Activated naive CD4-positive, alpha-beta T cell treated with Interleukin-2 at 50 U/mL for 16 hours (primary cell): ENCODE measurements at places on chromosomes 11 and 22.

DNA sequence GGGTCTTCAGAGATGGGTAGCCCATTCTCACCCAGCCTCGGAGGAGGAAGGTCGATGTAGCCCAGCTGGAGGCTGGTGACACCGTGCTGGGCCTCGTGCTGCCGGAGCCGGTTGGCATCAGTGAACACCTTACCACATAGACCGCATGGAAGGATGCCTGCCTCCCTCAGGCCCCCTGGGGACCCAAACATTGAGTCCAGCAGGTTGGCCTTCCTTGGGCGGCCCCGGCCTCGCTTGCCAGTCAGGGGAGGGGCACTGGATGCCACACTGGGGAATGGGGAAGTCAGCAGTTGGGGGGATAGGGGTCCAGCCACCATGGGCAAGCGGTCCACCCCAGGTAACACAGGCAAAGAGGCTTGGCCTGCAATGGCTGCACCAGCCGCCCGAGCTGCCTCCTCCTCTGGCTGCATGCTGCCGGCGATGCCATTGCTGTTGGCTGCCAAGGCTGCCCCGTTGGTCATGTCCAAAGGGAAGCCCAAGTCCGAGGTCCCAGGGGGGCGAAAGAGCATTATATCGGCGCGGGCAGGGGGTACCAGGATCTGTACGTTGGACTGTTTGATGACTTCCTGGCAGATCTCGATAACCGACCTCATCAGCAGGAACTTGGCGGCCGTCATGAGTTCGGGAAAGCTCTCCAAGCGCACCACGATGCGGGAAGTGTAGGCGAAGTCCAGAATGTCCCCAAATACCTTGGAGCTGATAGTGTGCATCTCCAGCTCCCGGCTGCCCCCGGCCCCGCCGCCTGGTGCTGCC lies 1.4 kb downstream of the PATZ1 start:
- DNase-seq, result peak; percentile 32

DNA sequence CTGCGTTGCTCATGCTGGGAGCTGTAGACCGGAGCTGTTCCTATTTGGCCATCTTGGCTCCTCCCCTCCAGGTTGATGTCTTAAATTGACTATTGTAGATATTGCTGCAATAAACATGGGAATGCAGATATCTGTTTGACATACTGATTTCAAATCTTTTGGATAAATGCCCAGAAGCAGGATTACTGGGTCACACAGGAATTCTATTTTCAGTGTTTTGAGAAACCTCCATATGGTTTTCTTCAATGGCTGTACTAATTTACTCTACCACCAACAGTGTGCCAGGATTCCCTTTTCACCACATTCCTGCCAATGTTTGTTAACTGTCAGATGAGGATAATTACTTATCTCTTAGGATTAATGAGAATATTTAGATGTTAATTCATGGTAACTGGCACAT lies 467.0 kb downstream of the LUZP2 start:
- no peak for DNase-seq

DNA sequence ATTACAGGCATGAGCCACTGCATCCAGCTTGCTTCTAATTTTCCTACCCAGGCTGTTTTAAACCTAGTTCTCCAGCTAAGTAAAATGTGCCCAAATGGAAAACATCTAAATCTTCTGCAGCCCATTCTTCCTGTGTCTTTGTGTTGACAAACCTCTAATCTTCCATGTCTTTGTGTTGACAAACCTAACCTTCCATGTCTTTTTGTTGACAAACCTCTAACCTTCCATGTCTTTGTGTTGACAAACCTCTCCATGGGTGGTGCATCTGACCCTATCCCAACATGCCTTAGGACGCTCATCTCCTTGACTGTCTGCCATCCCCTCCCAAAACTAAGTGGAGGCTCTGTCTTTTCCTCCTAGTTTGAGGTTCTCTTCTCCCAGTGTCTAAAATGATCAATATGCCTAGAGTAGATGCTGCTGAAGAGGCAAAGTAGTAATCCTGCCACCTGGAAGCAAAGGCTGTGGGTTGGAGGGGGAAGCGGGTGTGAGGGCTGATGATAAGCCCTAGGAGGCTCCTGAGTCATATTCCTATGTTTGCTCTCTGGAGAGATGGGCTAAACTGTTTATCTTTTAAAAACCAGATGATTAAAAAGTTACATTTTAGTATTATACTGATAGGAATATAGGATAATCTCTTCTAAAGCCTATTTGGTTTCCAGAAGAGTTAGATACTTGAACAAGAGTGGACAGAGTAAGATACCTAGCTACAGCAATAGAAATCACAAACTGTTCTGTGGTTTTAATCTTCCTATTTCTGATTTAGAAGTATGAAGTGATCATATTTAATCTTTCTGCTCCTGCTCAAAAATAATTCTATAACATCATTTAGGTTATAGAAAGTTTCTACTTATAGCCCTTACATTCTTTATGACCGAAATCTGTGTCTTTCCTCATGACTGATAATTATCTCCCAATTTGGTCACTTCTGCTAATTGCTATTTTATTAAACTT lies 7.9 kb downstream of the FEN1 start:
- DNase-seq, result no peak

DNA sequence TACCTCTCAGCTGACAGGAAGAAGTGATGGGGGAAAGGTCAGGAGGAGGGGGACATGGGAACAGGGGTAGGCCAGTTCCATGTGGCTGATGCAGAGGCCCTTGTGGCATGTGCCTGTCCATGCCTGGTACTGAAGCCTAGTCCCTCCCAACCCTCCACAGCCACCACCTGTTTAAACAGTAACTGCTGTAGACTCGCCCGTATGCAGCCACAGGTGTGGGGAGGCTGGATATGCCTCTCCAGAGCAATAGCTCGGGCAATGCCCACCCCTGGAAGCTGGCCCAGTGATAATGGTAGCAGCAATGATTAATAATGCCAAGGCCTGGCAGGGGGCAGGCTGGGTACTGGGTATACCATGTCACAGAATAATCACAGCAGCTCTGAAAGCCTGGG lies 2.3 kb downstream of the SMTN start:
- no peak for DNase-seq

- DNase-seq, result no peak
These were observed 12.9 kb downstream of the KIAA0930 start for GRCh38 chr22:45227645-45228400.

DNA sequence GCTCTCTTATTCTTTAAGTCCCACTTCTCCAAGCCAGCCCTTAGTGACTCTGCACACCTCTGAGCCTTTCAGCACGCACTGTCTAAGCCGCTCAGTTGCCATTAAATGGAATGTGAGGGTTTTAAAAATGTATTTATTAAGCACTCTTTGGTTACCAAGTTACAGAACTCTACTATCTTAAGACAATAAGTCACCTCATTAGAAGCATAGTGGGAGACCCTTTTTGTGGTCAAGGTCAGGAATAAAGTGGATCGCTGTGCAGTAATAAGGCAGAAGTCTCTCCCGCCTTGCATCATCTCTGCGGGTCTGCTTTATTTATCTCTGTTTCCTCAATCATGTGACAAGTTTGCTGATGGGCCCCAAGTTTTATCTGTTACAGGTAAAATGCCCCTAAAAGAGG lies 11.9 kb downstream of the SLC25A18 start:
- DNase-seq, result no peak

DNA sequence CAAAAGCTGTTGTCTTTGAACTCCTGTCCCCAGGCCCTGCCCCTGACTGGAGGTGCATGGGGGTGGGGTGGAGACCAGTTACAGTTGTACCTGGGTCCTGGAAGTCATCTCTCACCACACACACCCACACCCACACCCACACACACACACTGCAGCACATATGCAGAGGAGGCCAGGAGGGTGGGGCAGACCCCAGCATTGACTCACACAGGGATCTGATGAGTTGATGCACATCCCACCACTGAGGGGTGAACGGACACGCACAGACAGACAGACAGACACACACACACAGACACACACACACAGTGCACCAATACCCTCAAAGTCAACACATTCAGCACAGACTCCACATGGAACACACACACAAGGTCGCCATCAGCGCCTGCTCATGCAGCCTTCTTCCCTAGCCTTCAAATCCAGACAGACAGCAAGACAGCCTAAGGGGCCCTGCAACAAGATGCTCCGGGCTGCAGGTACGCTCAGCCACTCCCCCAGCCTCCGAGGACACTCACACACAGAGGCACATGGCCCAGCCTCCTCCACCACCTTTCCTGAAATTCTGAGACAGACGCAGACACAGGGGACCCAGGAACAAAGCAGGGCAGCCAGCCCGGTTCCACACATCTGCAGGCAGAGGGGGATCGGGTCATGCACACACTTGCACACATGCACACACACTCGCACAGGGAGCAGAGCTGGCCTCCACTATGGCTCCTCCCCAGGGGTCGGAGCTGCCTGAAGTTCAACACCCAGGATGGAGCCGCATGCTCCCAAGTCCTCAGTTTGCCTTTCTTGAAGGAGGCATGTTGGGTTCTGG lies 26.5 kb downstream of the SYT7 start:
- peak; percentile 38 for DNase-seq

DNA sequence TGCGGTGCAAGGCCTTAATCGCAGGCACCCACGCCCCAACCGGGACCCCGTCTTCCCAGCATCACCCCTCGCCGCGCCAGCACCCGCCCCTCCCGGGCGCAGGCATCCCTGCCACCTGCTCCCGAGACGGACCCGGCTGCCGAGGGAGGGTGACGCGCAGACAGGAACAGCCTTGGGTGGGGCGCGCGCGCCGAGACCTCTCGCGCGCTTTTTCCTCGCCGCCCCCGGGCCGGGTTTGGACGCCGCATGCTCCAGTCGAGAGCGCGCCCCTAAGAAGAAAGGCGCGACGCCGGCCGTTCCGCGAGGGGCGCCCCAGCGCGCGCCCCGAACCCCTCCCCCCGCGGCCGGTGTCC lies 504 bp downstream of the CFL1 start:
- peak; percentile 66 for DNase-seq

GRCh38 chr22:32024796-32025195 lies 18.3 kb upstream of the SLC5A1 start:
- no peak for DNase-seq

DNA sequence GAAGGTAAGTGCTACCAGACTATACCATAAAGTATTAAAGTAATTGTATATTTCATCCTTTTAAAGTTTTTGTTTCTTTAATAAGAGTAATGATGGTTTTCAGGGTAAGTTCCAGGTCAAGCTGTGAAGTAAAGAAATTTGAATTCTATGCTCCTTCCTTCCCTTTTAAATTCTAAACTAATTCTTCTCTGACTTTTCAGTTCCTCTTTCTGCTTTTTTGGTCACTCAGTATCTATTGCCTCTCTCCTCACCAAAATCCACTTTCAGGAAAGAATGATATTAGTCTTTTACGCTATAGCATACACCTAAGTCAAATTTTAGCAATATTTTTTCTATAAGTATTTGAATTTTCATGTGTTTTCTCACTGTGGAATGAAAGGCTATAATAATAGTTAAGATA lies 8.2 kb downstream of the MMP8 start:
- no peak for DNase-seq

- no peak for DNase-seq
These were observed 45.5 kb downstream of the FAR1 start for GRCh38 chr11:13713982-13714381.

GRCh38 chr11:113951537-113951936 lies 23.4 kb upstream of the HTR3A start:
- no peak for DNase-seq

DNA sequence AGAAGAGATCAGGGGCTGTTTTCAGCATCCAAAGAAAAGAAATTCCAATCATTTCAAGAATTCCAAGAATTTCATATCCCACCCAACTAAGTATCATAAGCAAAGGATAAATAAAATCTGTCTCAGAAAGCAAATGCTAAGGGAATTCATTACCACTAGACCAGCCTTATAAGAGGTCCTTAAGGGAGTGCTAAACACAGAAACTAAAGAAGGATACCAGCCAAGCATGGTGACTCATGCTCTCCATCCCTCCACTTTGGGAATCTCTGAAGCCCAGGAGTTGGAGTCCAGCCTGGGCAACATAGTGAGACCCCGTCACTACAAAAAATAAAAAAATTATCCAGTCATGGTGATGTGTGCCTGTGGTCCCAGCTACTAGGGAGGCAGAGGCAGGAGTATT lies 17.8 kb downstream of the FADD start:
- DNase-seq, result no peak

GRCh38 chr11:82992223-82992622 lies 79.5 kb downstream of the RAB30 start:
- DNase-seq, result no peak

GRCh38 chr11:73140213-73141030 lies 1.7 kb downstream of the FCHSD2 start:
- DNase-seq, result peak; percentile 11

GRCh38 chr11:35523861-35524260 lies 1.6 kb downstream of the PAMR1 start:
- no peak for DNase-seq

DNA sequence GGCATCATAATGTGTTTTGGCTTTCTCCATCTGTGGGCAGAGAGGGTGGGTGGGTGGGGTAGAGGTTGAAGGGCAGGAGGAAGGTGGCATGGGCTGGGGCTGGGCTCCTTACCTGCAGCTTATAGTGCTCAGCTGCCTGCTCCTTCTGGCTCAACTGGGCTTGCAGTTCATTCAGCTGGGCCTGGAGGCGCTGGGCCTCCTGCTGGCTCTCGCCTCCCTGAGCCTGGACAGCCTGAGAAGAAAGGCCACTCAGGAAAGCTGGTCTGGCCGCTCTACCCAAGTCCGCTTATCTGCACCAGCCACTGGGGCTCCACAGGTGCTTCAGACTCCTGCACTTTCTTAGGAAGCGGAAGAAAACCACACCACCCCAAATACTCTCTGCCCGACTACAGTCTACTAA lies 10.4 kb downstream of the IL18BP start:
- DNase-seq, result no peak

- no peak for DNase-seq
These were observed 47.2 kb downstream of the DBX1 start for GRCh38 chr11:20113149-20113438.

DNA sequence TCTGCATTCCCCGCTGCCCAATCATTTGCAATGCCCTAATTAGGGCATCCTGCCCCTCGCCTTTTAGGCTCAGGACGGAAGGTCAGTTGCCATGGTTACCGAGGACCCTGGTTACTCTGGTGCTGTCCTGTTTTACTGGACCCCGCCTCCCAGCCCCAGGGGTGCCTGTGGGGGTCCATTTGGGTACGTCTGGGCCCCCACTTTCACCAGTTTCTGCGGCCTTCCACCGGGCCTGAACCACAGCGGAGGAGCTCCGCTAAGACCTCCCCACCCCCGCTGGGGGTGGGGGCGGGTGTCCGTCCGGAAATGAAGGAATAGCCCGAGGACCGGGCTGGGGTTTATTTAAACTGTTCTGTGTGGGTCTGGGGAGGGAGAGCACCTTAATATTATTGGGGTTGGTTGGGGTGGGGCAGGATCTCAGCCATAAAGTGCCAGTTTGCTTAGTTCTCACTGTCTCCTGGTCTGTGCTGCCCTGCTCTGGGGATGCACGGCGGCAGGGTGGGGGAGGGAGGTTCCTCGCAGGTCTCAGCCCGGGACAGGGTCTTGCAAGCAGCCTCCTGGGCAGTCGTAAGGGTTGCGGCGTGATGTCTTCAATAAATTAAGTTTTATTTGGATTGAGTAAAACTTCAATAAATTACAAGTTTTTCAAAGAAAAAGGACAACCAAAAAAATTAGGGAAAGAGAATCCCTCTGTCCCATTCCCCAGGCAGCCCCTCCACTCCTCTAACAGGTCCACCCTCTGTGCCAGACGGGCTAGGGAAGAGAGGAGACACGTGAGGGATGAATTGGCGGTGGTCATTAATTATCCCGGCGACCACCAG lies 5.3 kb downstream of the PHOX2A start:
- DNase-seq, result no peak
